Thoracic aorta (tissue), 2 donors: ENCODE measurements at places on chromosomes 11 and 22. TPM values are rescaled to one million over a fixed set of nuclear protein-coding genes. Genes with fewer than 3 reads are reported as not detected.
A peak's percentile ranks its signal among the peaks of the same experiment; 100 is the strongest.

- DNase-seq: no peak
- no peaks in the 10 kb centered on the region for H3K36me3 ChIP-seq
- no peaks in the 10 kb centered on the region for H3K4me1 ChIP-seq
- H3K27ac ChIP-seq: peak overlapping the region; percentile 59
- H3K4me3 ChIP-seq: peak overlapping the region; percentile 53
Measured at GRCh38 chr11:109945626-109946321, 147.4 kb upstream of the ZC3H12C start.

DNA sequence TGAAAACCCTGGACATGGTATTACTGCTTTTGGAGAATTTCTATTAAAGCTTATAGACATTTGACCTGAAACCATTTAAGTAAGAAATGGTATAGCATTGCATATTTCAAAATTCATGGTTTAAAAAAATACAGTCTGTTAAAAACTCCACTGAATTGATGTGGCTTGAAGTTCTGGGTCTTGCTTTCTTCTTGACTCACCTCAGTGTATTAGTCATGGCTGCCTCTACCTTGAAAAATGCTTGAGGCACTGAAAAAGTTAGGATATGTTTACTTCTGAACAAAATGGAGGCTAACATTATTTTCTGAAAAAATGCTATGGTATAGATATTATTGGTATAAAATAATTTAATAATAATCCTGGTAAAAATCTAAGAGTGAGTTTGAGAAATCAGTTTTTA is 349.2 kb downstream of the AASDHPPT start:
- H3K27ac ChIP-seq: no peak overlapping the region
- H3K27me3 ChIP-seq: no peaks in the 10 kb centered on the region
- H3K4me1 ChIP-seq: no peaks in the 10 kb centered on the region
- DNase-seq: no peak

- H3K27me3 ChIP-seq: no peaks in the 10 kb centered on the region
- H3K36me3 ChIP-seq: no peaks in the 10 kb centered on the region
- no peak overlapping the region for H3K27ac ChIP-seq
Measured at GRCh38 chr22:35203583-35203982, 53.7 kb upstream of the HMGXB4 start.

Gene C11orf91
- total RNA-seq: not detected

GRCh38 chr11:68308068-68308467 is 4.3 kb upstream of the LRP5 start:
- no peak for DNase-seq
- no peak overlapping the region for H3K4me3 ChIP-seq
- H3K27ac ChIP-seq: peak overlapping the region; percentile 20

DNA sequence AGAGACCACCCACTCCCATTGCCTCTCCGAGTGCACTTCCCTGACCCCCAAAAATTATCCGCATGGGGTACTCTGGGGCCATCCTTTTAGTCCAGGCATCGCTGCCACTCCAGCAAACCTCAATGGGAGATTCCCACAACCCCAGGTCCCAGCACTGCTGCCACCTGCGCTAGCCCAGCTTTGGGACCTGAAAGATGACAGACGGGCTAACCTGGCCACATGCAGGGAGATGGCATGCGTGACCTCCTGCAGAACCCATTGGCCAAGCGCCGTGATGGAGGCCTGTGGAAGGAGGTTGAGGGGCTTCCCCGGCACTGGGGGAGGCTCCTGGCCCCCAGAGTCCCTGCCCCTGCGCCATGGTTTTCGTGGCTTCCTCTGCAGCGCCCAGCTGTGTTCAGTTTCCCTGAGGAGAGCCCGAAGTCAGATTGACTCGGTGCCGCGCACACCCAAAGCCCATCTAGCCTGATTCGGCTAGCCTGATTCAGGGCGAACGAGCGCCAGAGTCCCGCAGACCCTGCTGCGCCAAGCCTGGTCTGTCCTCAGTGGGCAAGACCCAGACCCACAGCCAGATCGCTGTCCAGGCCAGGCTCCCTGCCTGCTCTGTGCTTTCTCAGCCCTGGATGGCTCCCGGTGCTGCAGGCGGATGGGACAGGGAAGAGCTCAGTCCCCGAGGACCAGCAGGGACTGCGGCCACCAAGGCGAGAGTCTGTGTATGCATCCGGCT is 751 bp upstream of the WNT7B start:
- no peak overlapping the region for H3K4me3 ChIP-seq
- no peak overlapping the region for H3K27ac ChIP-seq
- peaks cover 11% of the 10 kb centered on the region for H3K27me3 ChIP-seq

GRCh38 chr22:17862646-17863181 is 88.4 kb upstream of the BID start:
- no peaks in the 10 kb centered on the region for H3K27me3 ChIP-seq
- no peak overlapping the region for H3K27ac ChIP-seq
- no peak overlapping the region for H3K4me3 ChIP-seq
- peaks cover 22% of the 10 kb centered on the region for H3K36me3 ChIP-seq
- no peak for DNase-seq
- peaks cover 6% of the 10 kb centered on the region for H3K4me1 ChIP-seq

Gene SYT7
- 2.6 TPM for total RNA-seq

DNA sequence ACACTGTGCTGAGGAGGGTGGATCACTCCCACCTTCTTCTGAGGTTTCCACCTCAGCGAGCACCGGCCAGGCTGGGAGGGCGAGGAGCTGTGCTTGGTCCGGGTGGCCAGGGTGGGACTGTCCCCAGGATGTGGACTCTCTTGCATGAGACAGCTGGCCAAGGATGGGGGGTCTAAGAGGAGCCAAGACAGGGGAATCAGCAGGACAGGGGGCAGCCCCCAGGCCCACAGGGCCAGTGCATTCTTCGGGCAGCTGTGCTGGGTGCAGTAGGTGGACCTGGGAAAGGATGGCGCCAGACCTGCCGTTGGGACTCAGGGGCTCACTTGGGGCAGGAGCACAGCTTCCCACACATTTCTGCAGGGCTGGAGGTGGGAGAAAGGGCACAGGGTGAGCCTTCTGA is 9.5 kb downstream of the APOBEC3A start:
- no peaks in the 10 kb centered on the region for H3K36me3 ChIP-seq
- no peak overlapping the region for H3K4me3 ChIP-seq
- no peaks in the 10 kb centered on the region for H3K27me3 ChIP-seq
- no peak for DNase-seq
- no peaks in the 10 kb centered on the region for H3K4me1 ChIP-seq

Gene SYCE3
- total RNA-seq: not detected

Gene CSF2RB
- total RNA-seq: 13.0 TPM

- no peak overlapping the region for H3K27ac ChIP-seq
- DNase-seq: no peak
- H3K36me3 ChIP-seq: no peaks in the 10 kb centered on the region
- H3K4me3 ChIP-seq: no peak overlapping the region
- H3K4me1 ChIP-seq: no peaks in the 10 kb centered on the region
Measured at GRCh38 chr11:134822897-134823296, 410.9 kb upstream of the B3GAT1 start.

DNA sequence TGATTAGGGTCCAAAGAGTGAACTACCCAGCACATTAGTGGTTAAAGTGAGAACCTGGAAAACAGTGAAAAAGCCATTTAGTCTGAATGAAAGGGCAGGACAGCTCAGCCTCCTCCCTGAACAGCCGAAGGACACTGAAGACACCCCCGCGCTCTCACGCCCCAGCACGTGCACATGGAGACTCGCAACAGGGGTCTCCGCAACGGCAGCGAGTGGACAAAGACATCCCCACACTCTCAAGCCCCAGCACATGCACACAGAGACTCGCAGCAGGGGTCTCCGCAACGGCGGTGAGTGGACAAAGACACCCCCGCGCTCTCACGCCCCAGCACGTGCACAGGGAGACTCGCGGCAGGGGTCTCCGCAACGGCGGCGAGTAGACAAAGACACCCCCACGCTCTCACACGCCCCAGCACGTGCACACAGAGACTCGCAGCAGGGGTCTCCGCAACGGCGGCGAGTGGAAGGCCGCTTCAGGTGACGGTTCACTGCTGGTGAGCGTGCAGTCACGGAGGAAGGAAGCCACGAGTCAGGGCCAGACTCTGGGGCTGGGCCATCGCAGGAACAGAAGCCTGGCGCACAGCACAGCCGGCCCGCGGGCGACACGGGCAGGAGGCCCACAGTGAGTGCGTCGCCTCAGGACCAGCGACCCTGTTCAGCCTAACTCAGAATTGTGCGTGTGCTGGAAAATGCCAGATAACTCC is 43.6 kb downstream of the BRD1 start:
- no peaks in the 10 kb centered on the region for H3K27me3 ChIP-seq
- H3K36me3 ChIP-seq: peaks cover 54% of the 10 kb centered on the region
- no peak for DNase-seq
- H3K27ac ChIP-seq: no peak overlapping the region
- H3K4me1 ChIP-seq: peaks cover 12% of the 10 kb centered on the region

DNA sequence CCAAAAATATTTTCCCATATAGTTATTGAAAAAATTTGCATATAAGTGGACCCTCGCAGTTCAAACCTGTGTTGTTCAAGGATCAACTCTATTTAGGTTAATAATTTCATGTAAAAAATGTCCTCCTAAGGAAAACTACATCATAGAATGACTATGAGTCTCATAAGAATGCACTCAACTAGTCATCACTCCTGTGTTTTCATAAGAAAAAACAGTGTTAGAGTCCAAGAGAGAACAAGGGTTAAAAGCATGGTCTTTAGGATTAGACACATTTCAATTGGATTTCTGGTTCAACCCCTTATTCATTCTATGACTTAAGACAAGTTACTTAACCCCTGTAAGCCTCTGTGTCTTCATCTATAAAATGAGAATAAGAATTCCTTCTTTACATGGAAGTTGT is 5.1 kb downstream of the PARVA start:
- H3K27ac ChIP-seq: no peak overlapping the region
- peaks cover 40% of the 10 kb centered on the region for H3K4me1 ChIP-seq
- DNase-seq: no peak
- H3K36me3 ChIP-seq: no peaks in the 10 kb centered on the region
- H3K4me3 ChIP-seq: no peak overlapping the region

- H3K36me3 ChIP-seq: no peaks in the 10 kb centered on the region
- no peak overlapping the region for H3K4me3 ChIP-seq
- H3K27me3 ChIP-seq: no peaks in the 10 kb centered on the region
- H3K4me1 ChIP-seq: no peaks in the 10 kb centered on the region
- H3K27ac ChIP-seq: no peak overlapping the region
- no peak for DNase-seq
Measured at GRCh38 chr22:44383064-44383575, 70.4 kb upstream of the SHISAL1 start.
